Fibroblast of skin of right quadriceps (primary cell): ENCODE measurements at places on chromosomes 13 and 19.

DNA sequence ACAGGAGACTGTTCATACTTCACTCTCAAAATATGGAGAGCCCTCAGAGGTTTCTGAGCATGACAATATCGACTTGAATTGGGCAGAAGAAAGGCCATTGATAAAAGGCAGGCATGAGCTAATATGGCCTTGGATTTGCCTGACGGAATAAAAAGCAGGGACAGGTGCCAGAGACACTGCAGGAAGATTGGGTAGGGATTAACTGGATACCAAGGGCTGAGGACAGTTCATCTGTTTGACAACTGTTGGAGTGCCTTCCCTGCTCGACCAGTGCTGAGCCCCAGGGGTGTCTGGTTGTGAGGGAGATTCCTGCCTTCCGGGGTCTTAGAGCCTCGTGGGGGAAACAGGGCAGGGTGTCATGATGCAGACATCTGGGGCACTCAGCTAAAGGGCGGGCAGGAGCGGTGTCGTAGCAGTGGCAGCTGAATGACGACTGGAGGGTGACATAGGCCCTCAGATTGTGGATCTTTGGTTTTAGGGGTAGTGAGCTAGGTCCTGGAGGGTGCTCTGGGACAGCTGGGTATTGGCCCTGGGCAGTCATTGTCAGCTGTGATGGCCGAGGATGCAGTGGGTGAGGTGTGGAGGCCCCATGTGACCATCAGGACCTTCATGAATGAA, 12.3 kb downstream of the GATAD2A start:
- no peak for DNase-seq

DNA sequence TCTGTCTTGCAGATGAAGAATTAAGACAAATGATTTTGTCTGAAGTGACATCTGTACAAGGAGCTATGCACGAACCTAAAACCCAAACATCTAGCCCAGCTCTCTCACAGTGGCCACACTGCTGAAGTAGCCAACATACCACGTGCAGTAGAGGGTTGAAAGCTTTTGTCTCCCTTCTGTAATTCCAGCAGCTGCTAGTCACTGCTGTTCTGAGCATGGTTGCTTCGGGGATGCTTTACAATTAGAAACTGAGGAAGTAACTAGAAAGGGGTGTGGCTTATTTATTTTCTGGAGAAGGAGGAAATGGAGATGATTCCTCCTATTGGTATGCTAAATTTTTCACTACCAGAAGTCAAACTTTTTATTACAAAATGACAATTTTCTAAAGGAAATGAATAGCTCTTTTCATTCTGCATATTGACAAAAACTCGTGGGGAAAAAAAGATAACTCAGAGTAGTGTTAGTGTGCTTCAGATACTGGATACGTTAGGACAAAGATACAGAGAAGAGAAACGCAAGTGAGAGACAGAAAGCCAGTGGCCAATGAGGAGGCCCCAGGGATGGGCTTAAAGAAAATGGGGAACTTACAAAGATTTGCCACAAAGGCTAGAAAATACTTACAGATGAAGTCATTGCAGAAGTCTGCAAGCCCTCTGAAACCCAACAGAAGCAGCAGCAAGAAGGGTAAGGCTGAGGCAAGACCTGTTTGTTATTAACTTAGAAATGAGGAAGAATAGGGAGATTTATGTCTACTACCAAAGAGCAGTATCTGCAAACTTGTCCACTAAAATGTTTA, 192.7 kb upstream of the MIR17HG start:
- DNase-seq = peak; percentile 68

DNA sequence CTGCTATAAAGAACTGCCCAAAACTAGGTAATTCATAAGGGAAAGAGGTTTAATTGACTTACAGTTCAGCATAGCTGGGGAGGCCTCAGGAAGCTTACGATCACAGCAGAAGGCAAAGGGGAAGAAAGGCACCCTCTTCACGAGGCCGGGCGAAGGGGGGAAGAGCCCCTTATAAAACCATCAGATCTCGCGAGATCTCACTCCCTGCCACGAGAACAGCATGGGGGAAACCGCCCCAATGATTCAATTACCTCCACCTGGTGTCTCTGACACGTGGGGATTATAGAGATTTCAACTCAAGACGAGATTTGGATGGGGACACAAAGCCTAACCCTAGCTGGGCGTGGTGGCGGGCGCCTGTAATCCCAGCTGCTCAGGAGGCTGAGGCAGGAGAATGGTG, 42.8 kb downstream of the SLC6A16 start:
- no peak for DNase-seq

DNA sequence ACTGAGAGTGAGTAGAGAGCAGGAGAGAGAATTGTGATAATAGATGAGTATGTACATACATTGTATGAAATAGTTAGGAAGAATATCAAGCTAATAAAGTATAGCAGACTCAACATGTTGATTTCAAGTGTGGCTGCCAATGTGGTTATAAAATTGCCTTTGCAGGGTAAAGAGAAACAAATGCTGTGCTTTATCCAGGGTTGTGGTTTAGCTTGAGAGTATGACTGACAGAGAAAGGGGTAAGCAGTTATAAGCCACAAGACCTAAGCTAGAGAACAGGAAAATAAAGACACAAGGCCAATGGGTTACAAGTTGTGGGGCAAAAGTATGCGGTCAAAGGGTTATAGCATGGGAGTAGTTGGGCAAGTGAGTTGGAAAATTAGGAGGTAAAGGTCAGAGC, 1217.5 kb downstream of the DIAPH3 start:
- DNase-seq = no peak
